Endothelial cell (in vitro differentiated cells): ENCODE measurements at places on chromosomes 11 and 22. TPM values are rescaled to one million over a fixed set of nuclear protein-coding genes. Genes with fewer than 3 reads are reported as not detected.
A peak's percentile ranks its signal among the peaks of the same experiment; 100 is the strongest.

DNA sequence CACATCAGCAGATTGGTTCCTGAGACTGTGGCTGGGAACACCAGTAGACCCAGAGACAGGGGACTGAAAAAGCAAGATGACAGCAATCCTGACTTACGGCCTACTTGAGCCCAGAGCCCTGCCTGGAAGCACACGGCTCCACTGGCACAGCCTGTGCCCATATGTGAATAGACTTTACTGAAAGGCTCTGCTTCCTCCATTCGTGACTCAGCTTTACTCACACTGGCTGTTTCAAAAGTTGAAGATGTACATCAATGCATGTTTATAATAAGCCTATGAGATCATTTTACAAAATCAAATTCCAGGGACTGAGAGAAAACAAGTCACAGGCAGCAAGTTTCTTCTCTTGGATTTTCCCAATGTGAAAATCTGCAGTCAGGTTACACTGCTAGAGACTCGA lies 134.6 kb upstream of the TEAD1 start:
- H3K27ac ChIP-seq, result no peak overlapping the region
- peaks cover 6% of the 10 kb centered on the region for H3K27me3 ChIP-seq
- H3K4me3 ChIP-seq, result no peak overlapping the region
- DNase-seq, result no peak
- H3K4me1 ChIP-seq, result peaks cover 16% of the 10 kb centered on the region
- no peaks in the 10 kb centered on the region for H3K36me3 ChIP-seq

GRCh38 chr11:105265845-105266244 lies 126.3 kb upstream of the CARD18 start:
- no peaks in the 10 kb centered on the region for H3K27me3 ChIP-seq
- no peaks in the 10 kb centered on the region for H3K4me1 ChIP-seq
- no peak overlapping the region for H3K4me3 ChIP-seq
- H3K36me3 ChIP-seq, result no peaks in the 10 kb centered on the region
- DNase-seq, result no peak
- no peak overlapping the region for H3K27ac ChIP-seq

DNA sequence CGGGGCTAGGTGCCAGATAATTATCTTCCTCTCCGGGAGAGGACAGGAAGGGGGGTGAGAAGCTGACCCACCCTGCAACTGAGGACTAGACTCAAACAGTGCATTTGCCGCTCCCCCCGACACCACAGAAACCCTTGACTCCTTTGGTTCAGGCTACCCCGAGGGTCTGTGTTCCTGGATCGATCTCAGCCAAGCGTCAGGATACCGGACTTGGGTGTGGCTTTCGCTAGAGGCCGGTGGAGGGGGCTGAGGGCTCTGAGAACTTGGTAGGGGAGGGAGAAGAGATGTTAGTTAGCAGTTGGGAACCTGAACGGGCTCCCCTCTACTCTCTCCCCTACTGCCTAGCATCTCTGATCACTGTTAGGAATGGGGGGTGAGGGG lies 840 bp downstream of the SEZ6L start:
- H3K27ac ChIP-seq, result no peak overlapping the region
- no peaks in the 10 kb centered on the region for H3K36me3 ChIP-seq
- H3K4me1 ChIP-seq, result peaks cover 14% of the 10 kb centered on the region
- H3K27me3 ChIP-seq, result peaks cover 4% of the 10 kb centered on the region
- H3K4me3 ChIP-seq, result peak overlapping the region; percentile 64

The OR4A47 gene
- not detected for total RNA-seq

The OR51A4 gene
- total RNA-seq, result not detected
